ENCODE measurements at places on chromosomes 3 and 15. TPM values are rescaled to one million over a fixed set of nuclear protein-coding genes. Genes with fewer than 3 reads are reported as not detected.

DNA sequence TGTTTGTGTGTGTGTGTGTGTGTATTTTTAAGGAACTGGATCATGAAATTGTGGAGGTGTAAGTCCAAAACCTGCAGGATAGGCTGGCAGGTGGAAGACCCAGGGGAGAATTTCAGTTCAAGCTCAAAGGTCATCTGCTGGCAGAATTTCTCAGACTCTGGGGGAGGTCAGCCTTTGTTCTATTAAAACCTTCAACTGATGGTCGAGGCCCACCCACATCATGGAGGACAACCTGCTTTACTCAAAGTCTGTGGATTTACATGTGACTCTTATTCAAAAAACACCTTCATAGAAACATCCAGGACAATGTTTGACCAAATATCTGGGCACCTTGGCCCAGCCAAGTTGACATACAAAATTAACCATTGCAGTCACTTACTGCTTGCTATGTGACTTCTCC, 157.2 kb downstream of the EDEM1 start:
- no peak overlapping the region for H3K4me3 ChIP-seq
- DNase-seq = no peak
- H3K36me3 ChIP-seq = no peaks in the 10 kb centered on the region
- no peaks in the 10 kb centered on the region for H3K4me1 ChIP-seq

- no peak overlapping the region for H3K4me3 ChIP-seq
- no peak for DNase-seq
- no peak overlapping the region for H3K27ac ChIP-seq
- H3K36me3 ChIP-seq = no peaks in the 10 kb centered on the region
- peaks cover 16% of the 10 kb centered on the region for H3K4me1 ChIP-seq
- H3K27me3 ChIP-seq = no peaks in the 10 kb centered on the region
These were observed 167.0 kb upstream of the TBL1XR1 start for GRCh38 chr3:177364236-177364635.

DNA sequence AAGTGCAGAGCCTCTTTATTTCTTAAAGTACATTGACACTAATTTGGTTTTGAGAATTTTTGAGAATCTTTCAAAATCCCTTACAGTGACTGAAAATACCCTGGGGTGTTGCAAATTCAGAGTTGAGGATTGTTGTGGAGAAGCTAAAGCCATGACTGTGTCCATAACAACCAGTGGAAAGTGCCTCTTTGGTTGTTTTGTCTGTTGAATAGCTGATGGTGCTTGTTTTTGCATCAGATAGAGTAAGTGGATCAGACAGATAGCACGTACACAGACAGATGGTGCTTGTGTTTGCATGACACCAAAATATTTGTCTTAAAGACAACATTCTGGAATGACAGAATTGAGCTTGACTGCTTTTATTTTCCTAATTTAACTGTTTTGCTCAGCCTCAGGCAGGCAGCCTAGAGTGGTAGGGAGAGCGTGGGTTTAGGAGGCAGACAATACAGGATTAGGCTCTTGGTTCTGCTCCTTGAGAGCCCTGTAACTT, 265.0 kb downstream of the IL20RB start:
- no peaks in the 10 kb centered on the region for H3K36me3 ChIP-seq
- no peak overlapping the region for H3K4me3 ChIP-seq
- no peak overlapping the region for H3K27ac ChIP-seq

- H3K4me1 ChIP-seq = peaks cover 21% of the 10 kb centered on the region
- H3K27ac ChIP-seq = no peak overlapping the region
- H3K36me3 ChIP-seq = no peaks in the 10 kb centered on the region
- H3K27me3 ChIP-seq = no peaks in the 10 kb centered on the region
- no peak overlapping the region for H3K4me3 ChIP-seq
These were observed 125.3 kb downstream of the IGF1R start for GRCh38 chr15:98773616-98774015.

DNA sequence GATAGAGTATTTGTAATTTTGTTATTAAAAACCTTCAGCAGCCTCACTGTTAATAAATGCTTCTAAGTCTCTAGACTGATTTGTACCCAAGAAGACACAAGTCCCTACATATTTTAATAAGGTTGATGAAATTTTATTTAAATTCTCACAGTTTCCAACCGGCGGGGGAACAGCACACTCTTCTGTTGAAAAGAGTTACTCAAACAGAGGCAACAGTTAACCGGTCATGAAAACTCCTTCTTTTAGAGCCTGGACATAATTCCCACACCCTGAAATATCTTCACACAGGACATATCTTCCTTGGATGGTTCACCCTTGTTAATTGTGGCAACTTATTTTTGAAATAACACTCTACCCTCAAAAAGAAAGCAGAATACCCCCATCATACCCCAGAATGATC, 278.8 kb downstream of the FOXP1 start:
- no peak for DNase-seq
- H3K4me3 ChIP-seq = peak overlapping the region; percentile 90
- H3K27ac ChIP-seq = peak overlapping the region; percentile 97
- peaks cover 65% of the 10 kb centered on the region for H3K4me1 ChIP-seq

DNA sequence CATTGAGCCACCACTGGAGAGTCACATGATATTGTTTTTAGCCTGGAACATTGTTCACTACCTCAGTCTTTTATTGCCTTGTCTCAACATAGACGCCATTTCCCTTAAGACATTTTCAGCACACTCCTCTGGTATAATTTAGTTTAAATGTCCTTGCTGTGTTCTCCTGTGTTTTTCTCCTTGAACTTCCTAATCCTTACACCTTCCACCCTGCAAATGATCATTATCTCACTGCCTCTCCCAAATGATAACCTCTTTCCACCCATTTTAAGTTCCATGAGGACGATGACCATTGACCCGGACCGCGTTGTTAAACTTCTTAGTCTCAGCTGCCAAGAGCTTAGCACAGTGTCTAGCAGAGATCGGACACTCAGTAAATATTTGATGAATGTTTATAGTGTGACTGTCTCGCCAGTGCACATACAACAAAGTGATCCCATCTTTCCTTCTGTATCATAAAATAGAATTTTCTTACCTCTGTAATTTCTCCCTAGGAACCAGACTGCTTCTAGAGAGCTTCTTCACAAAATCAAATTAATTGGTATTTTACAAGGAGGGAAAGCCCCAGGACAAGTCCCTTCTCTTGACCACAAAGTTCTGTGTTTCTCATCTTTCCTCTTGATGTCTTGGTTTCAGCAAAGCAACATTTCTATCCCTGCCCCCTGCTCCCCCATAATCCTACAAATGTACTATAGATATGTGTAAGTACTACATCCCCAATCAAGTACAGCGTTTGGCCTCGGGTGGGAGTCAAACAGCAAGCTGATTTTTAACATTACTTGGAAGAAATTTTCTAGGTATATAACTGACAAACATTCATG, 429.6 kb downstream of the LPP start:
- no peak overlapping the region for H3K27ac ChIP-seq
- H3K4me1 ChIP-seq = peaks cover 7% of the 10 kb centered on the region
- peak overlapping the region; percentile 20 for H3K4me3 ChIP-seq
- peaks cover 1% of the 10 kb centered on the region for H3K36me3 ChIP-seq
- H3K27me3 ChIP-seq = no peaks in the 10 kb centered on the region

- no peaks in the 10 kb centered on the region for H3K4me1 ChIP-seq
- no peak for DNase-seq
- H3K4me3 ChIP-seq = no peak overlapping the region
- H3K36me3 ChIP-seq = no peaks in the 10 kb centered on the region
- H3K27ac ChIP-seq = no peak overlapping the region
These were observed 433.7 kb upstream of the NAALADL2 start for GRCh38 chr3:174425422-174425821.

DNA sequence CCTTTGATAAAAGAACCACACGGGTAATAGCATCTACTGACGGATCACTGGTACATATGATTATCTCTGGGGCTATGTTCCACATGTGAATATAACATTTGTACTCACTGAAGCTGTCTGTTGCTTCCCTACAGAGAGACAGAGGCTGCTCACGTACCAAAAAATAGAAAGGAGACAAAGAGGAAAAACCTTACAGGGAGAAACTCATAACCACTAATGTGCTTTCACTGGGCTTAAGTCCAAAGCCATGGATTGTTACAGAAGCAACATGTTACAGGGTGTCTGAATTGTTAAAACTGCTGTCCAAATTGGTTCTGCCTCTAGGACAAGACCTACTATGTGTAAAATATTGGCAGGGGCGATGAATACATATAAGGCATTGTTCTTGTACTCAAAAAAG, 311.9 kb downstream of the FOXP1 start:
- H3K4me3 ChIP-seq = no peak overlapping the region
- H3K36me3 ChIP-seq = peaks cover 17% of the 10 kb centered on the region
- no peaks in the 10 kb centered on the region for H3K27me3 ChIP-seq
- no peak for DNase-seq

GRCh38 chr15:98866511-98866910, 141.1 kb downstream of the PGPEP1L start:
- no peak for DNase-seq
- H3K27me3 ChIP-seq = no peaks in the 10 kb centered on the region
- no peaks in the 10 kb centered on the region for H3K36me3 ChIP-seq
- H3K4me1 ChIP-seq = peaks cover 10% of the 10 kb centered on the region
- peak overlapping the region; percentile 84 for H3K4me3 ChIP-seq

DNA sequence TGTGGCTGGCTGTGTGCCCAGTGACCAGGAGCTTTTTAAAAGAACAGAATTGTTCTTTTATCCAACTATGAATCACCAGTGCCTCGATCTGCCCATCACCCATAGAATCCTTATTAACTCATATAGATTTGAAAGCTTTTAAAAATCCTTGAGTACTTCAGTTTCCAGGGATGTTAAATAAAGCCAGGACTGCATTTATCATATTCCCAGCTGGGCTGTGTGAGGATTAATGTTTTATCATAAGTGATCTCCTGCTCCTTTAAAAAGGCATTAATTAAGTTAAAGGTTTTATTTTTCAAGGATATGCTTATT, 234.0 kb downstream of the MYRIP start:
- no peak overlapping the region for H3K4me3 ChIP-seq
- H3K36me3 ChIP-seq = no peaks in the 10 kb centered on the region
- H3K27me3 ChIP-seq = no peaks in the 10 kb centered on the region
- DNase-seq = no peak

- H3K4me3 ChIP-seq = no peak overlapping the region
- H3K27ac ChIP-seq = peak overlapping the region; percentile 83
- peaks cover 50% of the 10 kb centered on the region for H3K4me1 ChIP-seq
- DNase-seq = no peak
- H3K27me3 ChIP-seq = no peaks in the 10 kb centered on the region
These were observed 3.8 kb upstream of the LOXL1 start for GRCh38 chr15:73922186-73923151.

GRCh38 chr3:71973274-71974030, 188.5 kb upstream of the PROK2 start:
- no peak for DNase-seq
- H3K27ac ChIP-seq = no peak overlapping the region

- H3K4me3 ChIP-seq = no peak overlapping the region
- H3K27ac ChIP-seq = no peak overlapping the region
- H3K27me3 ChIP-seq = no peaks in the 10 kb centered on the region
- H3K4me1 ChIP-seq = peaks cover 8% of the 10 kb centered on the region
These were observed 24.2 kb upstream of the ERICH6 start for GRCh38 chr3:150727653-150728502.

DNA sequence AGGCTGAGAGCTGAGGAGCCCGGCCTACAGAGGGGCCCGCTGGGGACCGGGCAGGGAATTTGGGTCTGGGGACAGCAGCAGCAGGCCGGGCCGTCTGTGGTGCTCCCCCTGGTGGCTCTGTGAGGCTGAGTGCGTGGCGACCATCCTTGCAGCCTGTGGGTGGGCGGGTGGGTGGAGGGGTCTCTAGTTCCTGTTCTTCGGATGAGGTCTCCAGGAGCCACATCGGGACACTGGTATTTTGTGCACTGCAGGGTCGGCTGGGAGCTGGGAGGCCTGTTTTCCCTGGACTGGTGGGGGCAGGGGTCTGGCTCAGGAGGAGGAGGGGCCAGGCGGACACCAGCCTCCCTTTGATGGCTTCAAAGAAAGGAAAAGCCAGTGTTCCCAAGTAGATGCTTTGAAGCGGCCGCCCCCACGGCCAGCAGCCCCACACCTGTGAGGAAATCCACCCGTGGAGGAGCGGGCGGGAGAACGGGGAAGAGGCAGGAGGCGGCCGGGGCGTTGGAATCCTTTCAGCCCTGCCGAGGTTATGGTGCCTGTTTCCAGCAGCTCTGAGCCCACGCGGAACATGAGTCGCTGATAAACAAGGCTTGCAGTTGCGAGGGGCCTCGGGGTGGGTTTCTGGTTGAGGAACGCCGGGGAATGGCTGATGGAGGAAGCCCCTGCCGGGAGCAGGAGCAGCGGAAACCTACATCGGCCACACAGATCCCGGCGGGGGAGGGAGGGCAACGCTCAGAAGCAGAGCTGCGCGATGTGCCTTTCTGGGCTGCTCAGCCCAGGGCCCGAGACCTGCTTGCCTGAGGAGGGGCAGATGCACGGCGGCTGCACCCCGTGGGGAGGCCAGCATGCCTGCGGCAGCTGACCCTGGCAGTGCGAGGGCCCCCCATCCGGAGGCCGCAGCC, 154.3 kb downstream of the NSMCE3 start:
- no peaks in the 10 kb centered on the region for H3K27me3 ChIP-seq
- H3K27ac ChIP-seq = no peak overlapping the region
- no peak for DNase-seq

GRCh38 chr3:153069598-153070510, 92.2 kb upstream of the RAP2B start:
- H3K27ac ChIP-seq = no peak overlapping the region
- H3K4me3 ChIP-seq = no peak overlapping the region
- H3K36me3 ChIP-seq = no peaks in the 10 kb centered on the region
- peaks cover 1% of the 10 kb centered on the region for H3K27me3 ChIP-seq
- no peaks in the 10 kb centered on the region for H3K4me1 ChIP-seq
- no peak for DNase-seq

DNA sequence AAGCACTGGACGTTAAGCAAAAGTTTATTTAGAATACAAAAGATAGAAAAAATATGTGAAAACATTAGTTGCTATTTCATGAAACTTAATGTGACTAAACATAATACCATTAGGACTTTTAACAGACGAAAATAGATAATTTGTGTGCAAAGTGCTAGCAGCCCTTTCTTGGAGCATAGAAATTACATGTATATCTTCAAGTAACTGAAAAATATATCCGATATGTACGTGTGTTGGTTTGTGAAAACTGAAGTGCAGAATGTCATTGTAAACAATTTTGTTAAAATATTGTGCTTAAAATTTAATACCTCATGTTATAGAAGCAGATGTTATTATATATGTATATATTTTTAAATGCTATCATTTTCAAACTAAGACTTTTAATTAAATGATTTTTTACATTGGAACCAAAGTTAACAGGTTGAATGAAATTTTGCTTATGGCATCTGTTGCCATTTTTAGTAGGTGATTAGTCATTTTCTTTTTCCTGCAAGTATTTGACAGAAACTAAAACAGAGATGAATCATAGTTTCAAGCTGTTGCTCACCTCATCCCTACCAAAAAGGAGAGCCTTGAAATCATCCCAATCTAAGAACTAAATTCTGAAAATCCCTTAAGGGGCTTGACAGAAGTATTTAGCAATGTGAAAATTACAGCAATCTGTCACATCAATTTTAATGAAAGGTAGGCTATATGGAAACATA, 334.8 kb downstream of the NAALADL2 start:
- no peaks in the 10 kb centered on the region for H3K4me1 ChIP-seq
- no peak overlapping the region for H3K27ac ChIP-seq
- no peak overlapping the region for H3K4me3 ChIP-seq
- no peak for DNase-seq
- H3K36me3 ChIP-seq = no peaks in the 10 kb centered on the region

CELSR3 gene
- total RNA-seq = 16.2 TPM

CIAO2A gene
- total RNA-seq = 61.5 TPM

ALDH1A3 gene
- not detected for total RNA-seq

LRRIQ4 gene
- 0.22 TPM for total RNA-seq

DNAH12 gene
- 0.20 TPM for total RNA-seq

SLC38A3 gene
- total RNA-seq = not detected

GOLGA8A gene
- 307 TPM for total RNA-seq

POLQ gene
- total RNA-seq = 22.3 TPM

PPP4R2 gene
- 66.3 TPM for total RNA-seq

ARPIN gene
- 0.11 TPM for total RNA-seq

TLR9 gene
- 2.0 TPM for total RNA-seq

TMEM40 gene
- total RNA-seq = not detected

C3orf62 gene
- total RNA-seq = 8.1 TPM
